ENCODE measurements at places on chromosomes 3 and 15.

DNA sequence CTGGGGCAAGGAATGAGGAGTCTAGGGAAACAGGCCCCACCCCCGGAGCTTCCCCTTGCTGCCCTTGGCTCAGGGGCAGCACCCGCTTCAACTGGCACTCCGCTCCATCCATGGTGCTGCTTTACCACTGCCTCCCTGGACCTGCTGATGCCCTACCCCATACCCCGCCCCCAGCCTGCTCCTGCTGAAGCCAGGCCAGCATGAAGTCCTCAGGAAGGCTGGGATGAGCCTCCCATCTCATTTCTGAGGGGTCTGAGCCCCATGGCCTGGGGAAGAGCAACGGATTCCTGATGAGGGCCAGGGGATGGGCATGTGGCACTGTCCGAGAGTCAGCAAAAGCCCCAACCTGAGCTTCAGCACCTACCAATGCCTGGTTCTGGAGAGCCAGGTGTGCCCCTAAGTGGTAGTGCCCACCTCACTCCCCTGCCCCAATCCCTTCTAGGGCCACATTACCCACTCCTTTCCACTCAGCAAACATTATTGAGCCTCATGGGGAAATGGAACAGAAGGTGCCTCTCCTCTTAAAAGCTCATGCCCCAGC lies 21.0 kb downstream of the SEC61A1 start:
- DNase-seq, result no peak

- DNase-seq, result no peak
Measured at GRCh38 chr3:180447136-180447535, 154.8 kb upstream of the TTC14 start.

GRCh38 chr15:59372352-59373211 lies at the start of gene MYO1E:
Gene MYO1E (minus strand): TSS chr15:59372871. CDS start chr15:59372500, 371 bp downstream.
- peak; percentile 95 for DNase-seq

GRCh38 chr3:47961815-47962606 lies 54.2 kb downstream of the MAP4 start:
- DNase-seq, result peak; percentile 41

DNA sequence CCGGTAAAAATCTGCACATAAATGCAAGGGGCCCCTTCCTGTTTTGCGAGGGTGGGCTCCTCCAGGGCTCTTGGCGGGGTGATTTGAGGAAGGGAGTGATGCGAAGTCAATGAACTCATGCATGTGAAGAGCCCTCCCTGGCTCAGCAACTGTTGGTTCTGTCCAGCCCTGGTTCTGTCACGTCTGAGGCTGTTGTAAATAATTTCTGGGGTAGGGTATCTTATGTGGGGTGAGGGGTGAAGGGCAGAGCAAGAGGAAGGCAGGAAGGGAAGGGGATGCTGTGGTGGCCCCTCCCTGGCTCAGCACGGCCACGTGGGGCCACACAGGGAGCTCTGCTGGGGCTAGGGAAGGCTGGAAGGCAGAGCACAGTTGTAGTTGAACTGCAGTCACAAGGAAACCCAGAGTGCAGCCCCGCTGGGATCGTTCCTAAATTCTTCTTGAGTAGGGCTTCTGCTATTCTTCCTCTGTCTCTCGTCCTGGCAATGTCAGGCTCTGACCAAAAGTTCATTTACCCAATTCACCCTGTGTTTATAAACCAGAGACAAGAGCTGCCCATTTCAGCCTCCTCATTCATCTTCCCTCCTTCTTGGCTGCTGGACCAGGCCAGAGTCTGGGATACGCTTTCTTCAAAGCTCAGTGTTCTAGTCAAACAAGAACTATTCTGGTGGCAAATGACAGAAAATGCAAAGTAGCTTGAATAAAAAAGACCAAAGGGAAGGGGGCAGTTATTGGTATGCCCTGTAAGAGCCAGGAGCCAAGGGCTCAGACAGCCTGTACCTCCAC lies 14.8 kb upstream of the TOPBP1 start:
- peak; percentile 22 for DNase-seq

DNA sequence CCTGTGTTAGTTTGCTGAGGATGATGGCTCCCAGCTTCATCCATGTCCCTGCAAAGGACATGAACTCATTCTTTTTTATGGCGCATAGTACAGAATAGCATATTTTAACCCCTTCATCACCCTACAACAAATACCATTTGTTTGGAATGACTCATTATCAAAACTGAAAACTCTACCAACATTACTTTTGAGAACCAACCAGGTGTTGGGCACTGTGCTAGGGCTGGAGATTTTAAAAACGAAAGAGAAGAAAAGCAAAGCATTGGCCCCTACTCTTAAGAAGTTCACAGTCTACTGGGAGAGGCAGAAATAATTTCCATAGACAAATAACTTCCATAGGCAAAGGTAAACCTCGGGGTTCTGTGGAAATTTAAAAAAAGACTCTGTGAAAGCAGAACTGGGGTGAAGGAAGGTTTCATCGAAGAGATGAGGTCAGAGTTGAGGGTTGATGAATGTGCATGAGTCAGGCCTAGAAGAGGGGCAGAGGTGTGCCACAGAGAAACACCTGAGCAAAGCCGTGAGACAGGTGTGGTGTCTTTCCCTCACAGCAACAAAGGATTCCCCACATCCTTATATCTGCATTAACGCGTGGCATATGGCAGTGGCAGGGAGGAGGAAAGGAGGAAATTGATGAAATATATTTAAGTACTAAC lies 51.0 kb downstream of the MCF2L2 start:
- DNase-seq, result no peak
